ENCODE measurements at places on chromosomes 11 and 22.
A peak's percentile ranks its signal among the peaks of the same experiment; 100 is the strongest.

- no peak for DNase-seq
Measured at GRCh38 chr11:99822846-99823565, 802.3 kb downstream of the CNTN5 start.

DNA sequence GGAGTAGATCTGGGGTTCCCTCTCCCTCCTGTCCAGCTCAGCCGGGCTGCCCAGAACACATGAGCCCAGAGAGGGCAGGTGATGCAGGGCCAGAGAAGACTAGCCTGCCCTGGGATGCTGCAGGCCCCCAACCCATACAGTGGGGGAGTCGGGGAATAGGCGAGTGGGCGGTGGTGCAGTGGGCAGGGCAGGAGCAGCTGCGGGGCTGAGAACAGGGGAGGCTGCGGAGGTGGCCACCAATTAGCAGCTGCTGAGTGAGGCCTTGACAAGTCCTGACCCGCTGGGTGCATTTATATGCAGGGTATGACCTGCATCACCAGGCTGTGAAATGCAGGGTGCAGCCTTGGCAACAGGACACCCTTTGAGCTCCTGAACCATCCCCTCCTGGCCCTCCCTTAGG is 43.1 kb downstream of the NFAM1 start:
- DNase-seq = no peak

GRCh38 chr11:12485328-12485727 is 108.0 kb downstream of the PARVA start:
- peak; percentile 44 for DNase-seq

DNA sequence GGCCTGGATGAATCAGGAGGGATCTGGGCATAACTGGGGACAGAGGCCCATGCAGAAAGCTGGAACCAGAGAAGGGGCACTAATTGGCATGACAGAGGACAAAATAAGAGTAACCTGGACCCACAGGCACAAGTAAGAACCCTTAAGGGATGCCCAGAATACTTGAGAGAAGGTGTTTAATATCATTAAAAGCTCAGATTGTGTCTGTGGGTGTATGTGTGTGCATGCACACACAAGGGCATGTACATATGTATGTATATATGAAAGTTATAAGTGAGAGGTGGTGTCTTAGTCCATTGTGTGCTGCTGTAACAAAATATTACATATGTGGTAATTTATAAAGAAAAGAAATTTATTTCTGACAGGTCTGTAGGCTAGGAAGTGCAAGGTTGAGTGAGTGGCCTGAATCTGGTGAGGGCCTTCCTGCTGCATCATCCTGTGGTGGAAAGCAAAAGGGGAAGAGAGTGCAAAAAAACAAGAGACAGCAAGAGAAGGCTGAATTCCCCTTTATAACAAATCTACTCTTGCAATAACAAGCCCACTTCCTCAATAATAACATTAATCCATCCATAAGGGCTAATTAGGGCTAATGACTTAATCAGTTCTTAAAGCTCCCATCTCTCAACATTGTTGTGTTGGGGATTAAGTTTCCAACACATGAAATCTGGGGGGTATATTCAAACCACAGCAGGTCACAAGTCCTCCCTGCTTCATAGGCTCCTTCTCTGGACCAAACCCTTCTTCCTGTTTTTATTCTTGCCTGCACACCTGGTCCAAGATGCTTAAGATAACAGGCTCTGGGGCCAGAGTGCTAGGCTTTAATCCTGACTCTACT is 68.3 kb upstream of the POU2AF2 start:
- no peak for DNase-seq

GRCh38 chr11:79547256-79547655 is 106.4 kb upstream of the TENM4 start:
- no peak for DNase-seq

- no peak for DNase-seq
Measured at GRCh38 chr11:76148231-76148630, 58.1 kb downstream of the WNT11 start.

- DNase-seq = no peak
Measured at GRCh38 chr22:18980829-18981228, 44.7 kb upstream of the PRODH start.

- no peak for DNase-seq
Measured at GRCh38 chr11:7512525-7513233, 1.1 kb upstream of the PPFIBP2 start.

- DNase-seq = no peak
Measured at GRCh38 chr11:119343726-119344125, 2.8 kb downstream of the MFRP start.

GRCh38 chr11:11976481-11977127 is 31.8 kb downstream of the DKK3 start:
- DNase-seq = no peak

DNA sequence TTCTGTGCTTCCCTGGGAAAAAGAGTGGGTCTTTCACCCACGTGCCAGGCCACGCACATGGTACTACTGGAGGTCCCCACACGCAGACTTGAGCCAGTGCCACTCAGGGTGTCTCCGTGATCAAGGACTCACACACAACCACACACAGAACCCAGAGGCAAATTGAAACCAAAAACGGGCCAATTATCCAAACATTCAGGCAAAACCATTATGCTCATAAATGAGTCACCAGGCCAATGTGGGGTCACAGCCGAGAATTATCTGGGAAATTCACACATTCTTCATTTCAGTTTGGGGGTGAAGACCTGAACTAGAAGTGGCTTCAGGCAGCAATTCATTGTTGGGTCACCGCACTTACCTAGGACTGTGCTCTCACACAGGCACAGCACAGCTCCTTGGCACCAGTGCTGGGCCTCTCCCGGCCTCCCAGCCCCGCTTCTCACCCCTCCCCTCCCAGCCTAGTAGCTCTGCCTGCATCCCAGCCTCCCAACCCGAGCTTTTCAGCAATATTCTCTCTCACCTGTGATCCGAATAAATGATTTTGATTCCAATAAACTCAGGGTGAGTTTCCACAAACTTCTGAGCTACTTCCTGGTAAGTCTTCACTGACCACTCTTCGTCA is 28.0 kb downstream of the ADA2 start:
- peak; percentile 20 for DNase-seq

DNA sequence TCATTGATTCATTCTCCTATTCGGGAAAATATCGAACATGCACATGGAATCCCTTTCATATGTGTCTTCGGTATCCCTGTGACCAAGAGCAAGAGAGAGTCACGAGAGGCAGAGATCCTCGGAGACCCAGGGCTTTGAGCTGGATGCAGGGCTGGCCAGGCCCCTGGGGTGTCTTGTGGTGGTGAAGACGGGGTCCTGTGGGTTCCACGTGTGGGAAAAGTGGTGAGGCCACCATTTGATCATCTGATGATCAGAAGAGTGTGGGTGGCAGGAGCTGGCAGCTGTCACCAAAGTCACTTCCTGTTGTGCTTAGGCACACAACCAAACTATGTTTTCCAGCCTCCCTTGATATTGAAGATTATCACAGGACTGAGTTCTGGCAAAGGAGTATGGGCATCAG is 94.0 kb downstream of the BRD1 start:
- no peak for DNase-seq
